ENCODE measurements at places on chromosomes 11 and 22.

DNA sequence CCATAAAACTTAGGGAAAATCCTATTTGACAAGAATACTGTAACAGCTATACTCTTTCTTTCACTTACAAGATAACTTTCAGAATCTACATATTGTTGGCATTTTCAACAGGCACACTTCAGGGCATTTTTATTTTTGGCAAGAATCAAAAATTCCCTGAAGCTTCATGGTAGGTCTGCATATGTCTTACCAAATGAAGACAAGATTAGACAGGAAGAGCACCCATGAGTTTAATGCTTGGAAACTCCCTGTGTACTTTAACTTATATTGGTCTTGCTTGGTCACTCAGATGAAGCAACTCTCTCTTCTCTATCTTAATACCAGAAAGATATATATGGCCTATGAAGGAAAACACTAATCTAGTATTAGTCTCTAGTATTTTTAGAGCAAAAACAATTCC is 137.7 kb downstream of the ATG16L2 start:
- no peak for DNase-seq

GRCh38 chr11:100182927-100183326 is 504.2 kb upstream of the ARHGAP42 start:
- no peak for DNase-seq

GRCh38 chr11:44608991-44609782 is 43.7 kb downstream of the CD82 start:
- DNase-seq: no peak

DNA sequence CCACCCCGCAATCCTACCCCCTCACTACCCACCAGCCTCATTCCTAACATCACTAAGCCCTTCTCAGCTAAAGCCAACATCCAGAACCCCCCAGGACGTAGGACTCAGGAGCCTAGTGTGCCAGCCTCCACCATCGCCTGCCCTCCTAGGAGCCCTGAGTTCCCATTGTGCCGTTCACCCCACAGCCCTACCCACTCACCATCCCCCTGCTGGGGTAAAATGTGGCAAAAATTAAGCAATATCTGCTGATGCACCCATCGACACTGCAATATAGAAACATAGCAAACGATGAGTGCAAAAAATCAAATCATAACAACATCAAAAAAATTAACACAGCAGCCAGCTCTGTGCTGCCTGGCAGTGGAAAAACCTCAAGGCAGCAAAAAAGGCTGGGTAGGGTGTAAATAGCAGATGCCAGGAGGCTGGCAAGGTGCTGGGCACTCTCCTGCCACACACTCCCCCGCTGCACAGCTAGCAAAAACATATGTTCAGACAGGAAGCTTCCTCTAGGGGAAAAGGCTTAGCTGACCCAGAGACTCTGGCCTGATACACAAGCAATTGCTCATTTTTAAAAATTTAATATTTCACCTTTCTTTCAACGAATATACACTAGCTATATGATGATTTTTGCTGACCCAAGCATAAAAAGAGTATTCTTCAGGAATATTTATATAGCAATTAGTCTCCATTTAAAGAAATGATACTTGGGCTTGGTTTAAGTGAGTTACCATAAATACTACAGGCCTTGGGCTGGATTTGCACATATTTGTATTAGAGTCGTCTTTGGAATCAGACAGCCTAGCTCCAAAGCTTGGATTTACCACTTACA is 33.8 kb downstream of the PRDM10 start:
- DNase-seq: no peak

GRCh38 chr11:16924826-16925560 is 89.2 kb downstream of the PLEKHA7 start:
- no peak for DNase-seq

- no peak for DNase-seq
These were observed 314.1 kb downstream of the CTTN start for GRCh38 chr11:70712471-70712870.

GRCh38 chr11:72326151-72326848 is 82.3 kb upstream of the PHOX2A start:
- no peak for DNase-seq

DNA sequence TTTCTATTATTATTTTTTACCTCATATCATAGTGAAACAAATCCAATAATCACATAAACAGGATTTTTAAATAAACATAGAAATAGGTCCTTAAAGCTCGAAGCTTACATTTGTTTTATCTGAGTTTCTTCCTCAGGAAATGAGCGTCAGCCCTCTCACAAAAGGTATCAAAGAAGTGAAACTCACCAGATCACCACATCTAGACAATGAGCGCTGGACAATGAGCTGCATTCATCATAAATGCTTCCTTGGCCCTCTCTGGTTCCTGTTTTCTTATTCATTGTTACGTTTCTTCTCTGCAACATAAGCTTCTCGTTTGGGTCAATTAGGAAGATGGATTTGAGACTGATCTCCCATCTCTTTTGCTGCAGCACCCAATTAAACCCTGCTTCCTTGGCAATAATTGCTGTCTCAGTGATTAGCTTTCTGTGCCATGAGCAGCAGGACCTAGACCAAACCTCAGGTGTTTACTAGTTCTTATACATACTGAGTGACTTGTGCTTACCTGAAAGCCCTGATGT is 649.9 kb upstream of the LUZP2 start:
- no peak for DNase-seq

DNA sequence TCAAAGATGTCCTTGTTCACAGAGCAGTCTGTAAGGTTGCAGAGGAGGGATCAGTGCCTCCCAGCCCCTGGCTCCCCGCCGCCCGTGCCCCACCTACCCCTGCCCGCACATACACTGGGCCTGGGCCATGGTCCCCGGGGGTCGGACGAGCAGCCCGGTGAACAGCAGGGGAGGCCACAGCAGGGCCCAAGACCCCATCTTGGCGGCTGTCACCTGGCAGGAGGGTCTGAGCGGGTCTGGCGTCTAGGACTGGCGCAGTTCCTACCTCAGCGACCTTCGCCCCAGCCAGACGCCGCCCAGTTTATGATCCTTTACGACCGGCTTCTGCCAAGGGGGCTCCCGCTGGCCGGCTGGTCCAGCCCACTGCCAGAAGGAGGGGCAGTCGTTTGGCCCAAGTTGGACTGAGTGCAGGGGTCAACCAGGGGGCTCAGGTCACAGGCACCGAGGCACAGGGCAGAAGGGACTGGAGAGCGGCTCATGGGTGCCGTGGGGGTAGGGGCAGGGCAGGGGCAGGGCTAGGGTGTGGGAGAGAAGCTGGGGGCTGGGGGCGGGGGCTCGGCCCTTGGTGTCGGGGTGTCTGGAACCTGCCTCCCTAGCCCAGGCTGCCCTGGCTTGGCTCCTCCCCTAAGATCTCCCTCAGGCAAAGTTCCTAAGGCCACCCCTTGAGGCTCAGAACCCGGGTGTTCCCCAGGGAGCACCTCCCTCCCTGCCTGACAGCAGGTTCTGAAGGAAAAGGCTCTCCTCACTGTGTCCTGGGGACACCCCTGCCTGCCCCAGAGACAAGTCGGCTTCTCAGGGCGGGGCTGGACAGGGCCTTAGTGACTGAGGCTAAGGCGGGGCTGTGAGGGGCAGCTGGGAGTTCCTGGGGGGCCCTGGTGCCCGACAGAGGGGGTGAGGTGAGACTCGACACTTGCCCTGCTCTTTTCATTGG is at the start of gene CDHR5:
CDHR5 (minus strand) TSS at position 251 of the 931 bp plus-strand sequence; CDS start at position 198, 53 bp downstream.
- no peak for DNase-seq

DNA sequence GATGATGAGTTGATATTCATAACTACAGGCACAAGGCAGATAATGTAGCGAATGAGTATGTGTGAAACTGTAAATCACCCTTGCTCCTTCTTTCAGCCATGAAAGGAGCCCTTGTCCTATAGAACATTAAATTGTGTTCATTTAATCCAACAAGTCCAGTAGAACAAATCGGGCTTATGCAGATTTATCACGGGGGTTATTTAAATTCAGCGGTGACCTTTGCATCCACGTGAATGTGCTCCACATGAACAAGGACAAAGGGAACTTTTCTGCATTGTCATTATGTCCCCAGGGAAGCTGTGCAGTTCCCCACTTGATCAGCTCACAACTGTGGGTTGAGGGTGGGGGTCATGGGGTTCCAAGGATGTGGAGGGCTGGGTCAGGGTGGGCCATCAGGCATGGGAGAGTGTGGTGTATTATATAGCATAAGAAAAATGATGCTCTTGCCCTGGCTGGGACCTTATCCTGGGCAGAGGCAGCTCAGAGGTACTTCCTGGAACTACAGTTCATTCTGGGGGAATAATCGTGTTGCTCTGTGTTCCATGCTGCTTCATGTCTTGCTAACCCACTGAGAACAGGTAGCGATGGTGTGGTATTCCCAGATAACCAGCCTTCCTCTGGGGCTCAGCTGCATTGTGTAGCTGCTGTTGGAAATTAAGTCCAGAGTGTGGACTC is 306.6 kb downstream of the FAT3 start:
- no peak for DNase-seq

DNA sequence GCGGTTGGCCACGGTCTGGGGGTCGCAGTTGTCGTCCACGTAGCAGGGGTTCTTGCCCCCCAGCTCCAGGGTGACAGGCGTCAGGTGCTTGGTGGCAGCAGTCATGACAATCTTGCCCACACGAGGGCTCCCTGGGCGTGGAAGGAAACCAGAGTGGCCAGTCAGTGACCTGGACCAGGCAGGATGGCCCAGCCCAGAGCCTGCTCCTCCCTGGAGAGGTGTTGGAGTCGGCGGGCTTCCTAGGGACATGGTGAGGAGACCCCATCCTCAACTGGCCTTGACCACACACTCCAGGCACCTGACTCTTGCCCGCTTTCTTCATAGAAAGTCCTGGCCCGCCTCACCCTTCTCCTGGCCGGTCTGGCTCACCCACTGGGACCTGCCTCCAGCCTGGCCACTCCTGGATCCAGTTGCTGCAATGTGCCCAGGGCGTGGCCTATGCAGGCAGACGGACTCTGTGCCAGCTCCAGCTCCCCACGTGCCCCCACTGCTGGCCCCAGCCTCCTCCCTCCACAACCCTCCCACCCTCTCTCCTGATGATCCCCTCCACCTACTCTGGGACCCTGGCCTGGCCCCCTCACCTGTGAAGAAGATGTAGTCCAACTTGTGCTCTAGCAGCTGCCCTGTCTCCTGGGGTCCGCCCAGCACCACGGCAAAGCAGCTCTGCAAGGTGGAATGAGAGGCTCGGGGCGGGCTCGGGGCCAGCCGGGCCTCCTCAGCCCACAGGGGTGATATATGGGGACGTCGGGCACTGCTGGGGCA is 8.7 kb downstream of the ALDH3B2 start:
- no peak for DNase-seq

DNA sequence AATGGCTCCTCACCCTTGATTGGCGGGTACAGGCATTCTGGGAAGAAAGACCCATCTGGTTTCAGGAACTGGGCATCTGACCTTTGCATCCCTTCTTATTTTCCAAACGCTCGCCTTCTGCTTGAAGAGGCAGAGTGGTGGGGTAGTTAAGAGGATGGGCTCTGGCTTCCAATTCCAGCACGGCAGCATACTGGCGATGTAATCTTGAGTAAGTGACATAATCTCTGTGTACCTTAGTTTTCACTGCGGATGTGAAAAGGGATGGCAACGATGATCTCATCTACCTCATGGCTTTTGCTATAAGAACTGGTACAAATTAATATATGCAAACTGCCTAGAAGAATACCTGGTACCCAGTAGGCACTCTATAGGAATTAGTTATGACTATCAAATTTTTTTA is 10.0 kb upstream of the TIMP3 start:
- DNase-seq: no peak

DNA sequence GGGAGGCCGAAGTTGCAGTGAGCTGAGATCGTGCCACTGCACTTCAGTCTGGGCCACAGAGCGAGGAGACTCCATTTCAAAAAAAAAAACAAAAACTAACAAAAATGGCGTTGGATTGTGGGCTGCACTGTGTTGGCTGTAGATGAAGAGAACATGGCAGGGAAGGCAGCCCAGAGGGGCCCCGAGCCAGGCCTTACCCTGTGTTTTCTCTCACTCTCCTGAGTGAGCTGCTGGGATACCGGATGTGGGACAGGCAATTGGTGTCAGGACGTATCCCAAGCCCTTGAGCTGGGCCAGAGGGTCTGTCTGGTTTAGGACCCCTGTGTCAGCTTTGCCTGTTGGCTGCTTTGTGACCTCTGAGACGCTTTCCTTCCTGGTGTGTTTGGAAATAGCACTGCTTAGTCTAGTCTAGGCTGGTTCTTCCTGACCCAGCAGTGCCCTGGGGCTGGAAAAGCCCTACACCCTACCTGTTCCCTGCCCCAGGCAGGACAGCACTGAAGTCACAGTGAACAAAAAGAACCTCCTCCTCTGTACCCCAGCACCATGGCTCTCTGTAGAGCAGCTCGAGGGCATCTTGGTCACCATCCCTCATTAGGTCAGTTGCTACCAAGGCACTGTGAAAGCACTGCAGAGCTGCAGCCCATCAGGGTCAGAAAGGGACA is 17.8 kb downstream of the CHADL start:
- DNase-seq: no peak

GRCh38 chr11:45025716-45026492 is 75.2 kb upstream of the TP53I11 start:
- no peak for DNase-seq

GRCh38 chr11:61193596-61193995 is 9.7 kb upstream of the PGA3 start:
- DNase-seq: no peak

GRCh38 chr11:72373163-72373562 is 61.2 kb downstream of the CLPB start:
- no peak for DNase-seq

GRCh38 chr11:88098289-88098688 is 77.0 kb downstream of the RAB38 start:
- no peak for DNase-seq

DNA sequence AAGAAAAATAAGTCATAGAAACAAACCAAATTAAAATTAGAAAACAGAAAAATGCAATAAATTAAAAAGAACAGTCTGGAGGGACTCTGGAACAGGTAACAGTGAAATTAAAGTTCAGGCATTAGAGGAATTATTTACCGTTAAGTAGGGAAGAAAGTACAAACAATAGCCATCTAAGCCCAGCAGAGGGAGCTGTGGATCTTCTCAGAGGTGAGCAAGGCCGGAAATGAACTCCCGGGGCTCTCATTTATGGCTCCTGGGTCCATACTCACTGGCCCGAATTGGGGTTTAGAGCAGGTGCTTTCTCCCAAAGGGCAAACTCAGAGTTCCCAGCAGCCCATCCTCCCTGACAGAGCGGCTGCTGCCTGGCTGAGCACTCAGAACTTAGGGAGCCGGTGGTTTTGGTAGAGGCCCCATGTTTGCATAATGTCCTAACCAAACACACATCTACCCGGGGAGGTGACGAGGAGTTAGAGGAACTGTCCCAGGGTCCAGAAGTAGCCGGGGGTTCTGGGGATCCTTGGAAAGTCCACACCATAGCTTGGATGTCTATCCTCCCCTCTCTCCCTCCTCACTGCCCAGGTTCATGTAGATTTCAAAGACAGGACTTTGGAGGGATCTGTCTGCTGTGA is 87.8 kb upstream of the VPREB1 start:
- DNase-seq: no peak

DNA sequence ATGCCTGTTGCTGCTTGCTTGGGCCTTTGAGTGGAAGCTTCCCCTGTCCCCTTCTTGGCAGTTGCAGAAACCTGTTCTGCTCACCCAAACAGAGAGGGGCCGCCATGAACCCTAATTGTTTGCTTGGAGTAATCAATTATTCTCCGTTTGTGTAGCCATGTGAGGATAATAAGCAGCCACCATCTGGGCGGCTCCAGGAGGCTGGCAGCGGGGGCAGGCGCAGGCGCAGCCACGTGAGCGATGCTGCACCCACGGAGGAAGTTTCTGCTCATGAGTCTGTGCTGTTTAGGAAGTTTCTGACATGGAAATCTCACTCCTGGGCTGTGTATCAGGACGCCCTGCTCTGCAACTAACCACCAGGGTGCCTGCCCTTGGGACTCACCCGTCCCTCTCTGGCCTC is 90.1 kb downstream of the MPPED1 start:
- DNase-seq: no peak

GRCh38 chr22:47053726-47054141 is 291.3 kb downstream of the TBC1D22A start:
- no peak for DNase-seq
